ENCODE measurements at places on chromosomes 7 and 10.

- no peaks in the 10 kb centered on the region for H3K27me3 ChIP-seq
- H3K4me1 ChIP-seq = peaks cover 94% of the 10 kb centered on the region
- H3K27ac ChIP-seq = peak overlapping the region; percentile 99
- 0 out of 2 replicates have a peak, but pooled peaks cover 5% of the 10 kb centered on the region for H3K36me3 ChIP-seq
- DNase-seq = no peak
Observed at GRCh38 chr7:36286226-36286625, 103.4 kb upstream of the ANLN start.

DNA sequence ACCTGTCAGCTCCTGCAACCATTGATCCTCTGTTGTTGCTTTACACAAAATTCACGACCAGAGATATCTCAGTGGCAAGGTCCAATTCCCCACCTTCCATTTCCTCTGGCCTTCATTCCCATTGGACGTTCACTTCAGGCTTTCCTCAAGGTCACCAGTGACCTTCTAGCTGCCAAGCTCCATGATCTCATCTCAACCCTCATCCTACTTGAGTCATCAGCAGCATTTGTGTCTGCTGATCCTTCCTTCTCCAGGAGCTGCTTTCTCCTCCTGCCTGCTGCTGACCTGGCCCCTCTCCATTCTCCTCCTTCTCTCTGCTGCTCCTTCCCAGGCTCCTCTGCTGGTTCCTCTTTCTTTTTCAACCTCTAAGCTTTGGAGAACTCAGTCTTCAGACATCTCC lies 66.2 kb upstream of the C10orf90 start:
- no peak overlapping the region for H3K27ac ChIP-seq
- H3K4me3 ChIP-seq = no peak overlapping the region
- H3K4me1 ChIP-seq = no peaks in the 10 kb centered on the region
- no peak for DNase-seq
- no peaks in the 10 kb centered on the region for H3K36me3 ChIP-seq

GRCh38 chr10:11798845-11799735 lies 24.1 kb upstream of the PROSER2 start:
- no peak for DNase-seq
- H3K36me3 ChIP-seq = no peaks in the 10 kb centered on the region
- no peak overlapping the region for H3K4me3 ChIP-seq
- H3K27ac ChIP-seq = no peak overlapping the region
- H3K4me1 ChIP-seq = no peaks in the 10 kb centered on the region

DNA sequence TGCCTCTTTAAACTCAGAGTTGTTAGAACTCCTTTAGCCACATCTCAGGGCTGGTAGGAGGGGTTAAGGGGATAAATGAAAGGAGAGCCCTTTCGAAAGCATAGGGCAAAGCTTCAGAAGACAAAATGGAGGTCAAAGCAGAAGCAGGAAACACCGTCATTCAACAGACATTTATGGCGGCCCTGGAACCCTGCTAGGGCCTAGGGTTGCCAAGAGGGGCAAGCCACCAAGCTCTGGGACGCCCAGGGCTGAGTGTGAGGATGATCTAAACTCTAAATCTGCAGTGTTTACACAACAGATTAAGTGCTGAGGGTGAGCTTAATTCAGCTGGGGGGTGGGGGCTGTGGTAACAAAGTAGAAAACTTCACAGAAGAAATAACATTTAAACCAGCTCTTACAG lies 79.0 kb upstream of the NFE2L3 start:
- H3K36me3 ChIP-seq = no peaks in the 10 kb centered on the region
- no peak overlapping the region for H3K4me3 ChIP-seq
- H3K4me1 ChIP-seq = no peaks in the 10 kb centered on the region

- H3K4me3 ChIP-seq = no peak overlapping the region
- H3K27me3 ChIP-seq = no peaks in the 10 kb centered on the region
- H3K4me1 ChIP-seq = peaks cover 8% of the 10 kb centered on the region
- H3K36me3 ChIP-seq = peaks cover 2% of the 10 kb centered on the region
Observed at GRCh38 chr10:72088889-72089575, 681 bp upstream of the SPOCK2 start.

GRCh38 chr7:112420236-112420861 lies 29.9 kb upstream of the IFRD1 start:
- no peak overlapping the region for H3K27ac ChIP-seq
- H3K4me1 ChIP-seq = peaks cover 15% of the 10 kb centered on the region
- H3K27me3 ChIP-seq = no peaks in the 10 kb centered on the region
- DNase-seq = no peak
- H3K36me3 ChIP-seq = no peaks in the 10 kb centered on the region

DNA sequence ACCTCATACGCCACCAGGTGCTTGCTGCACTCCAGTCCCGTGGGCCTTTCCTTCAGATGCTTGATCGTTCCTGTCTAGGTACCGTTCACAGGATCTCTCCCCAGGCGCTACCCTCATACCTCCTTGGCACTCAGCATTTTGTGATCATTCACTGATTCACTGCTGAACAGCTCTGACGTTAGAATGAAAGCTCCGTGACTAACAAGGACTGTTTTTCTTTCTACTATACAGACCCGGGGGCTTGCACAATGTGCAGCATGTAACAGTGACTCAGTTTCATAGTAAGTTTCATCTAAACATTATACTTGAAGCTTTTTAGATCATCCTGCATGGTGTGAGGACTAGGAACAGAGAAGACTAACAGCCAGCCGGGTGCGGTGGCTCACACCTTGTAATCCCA lies 20.6 kb downstream of the KIN start:
- DNase-seq = no peak
- no peak overlapping the region for H3K27ac ChIP-seq
- H3K27me3 ChIP-seq = no peaks in the 10 kb centered on the region
- H3K4me3 ChIP-seq = no peak overlapping the region
- peaks cover 15% of the 10 kb centered on the region for H3K36me3 ChIP-seq

- no peak overlapping the region for H3K27ac ChIP-seq
- no peaks in the 10 kb centered on the region for H3K36me3 ChIP-seq
- DNase-seq = no peak
- H3K4me3 ChIP-seq = no peak overlapping the region
- no peaks in the 10 kb centered on the region for H3K4me1 ChIP-seq
Observed at GRCh38 chr10:71231206-71231605, 18.8 kb downstream of the UNC5B start.

- H3K36me3 ChIP-seq = no peaks in the 10 kb centered on the region
- no peak overlapping the region for H3K4me3 ChIP-seq
- no peaks in the 10 kb centered on the region for H3K27me3 ChIP-seq
- H3K4me1 ChIP-seq = no peaks in the 10 kb centered on the region
- H3K27ac ChIP-seq = no peak overlapping the region
Observed at GRCh38 chr7:95549818-95550529, 46.3 kb downstream of the PDK4 start.

DNA sequence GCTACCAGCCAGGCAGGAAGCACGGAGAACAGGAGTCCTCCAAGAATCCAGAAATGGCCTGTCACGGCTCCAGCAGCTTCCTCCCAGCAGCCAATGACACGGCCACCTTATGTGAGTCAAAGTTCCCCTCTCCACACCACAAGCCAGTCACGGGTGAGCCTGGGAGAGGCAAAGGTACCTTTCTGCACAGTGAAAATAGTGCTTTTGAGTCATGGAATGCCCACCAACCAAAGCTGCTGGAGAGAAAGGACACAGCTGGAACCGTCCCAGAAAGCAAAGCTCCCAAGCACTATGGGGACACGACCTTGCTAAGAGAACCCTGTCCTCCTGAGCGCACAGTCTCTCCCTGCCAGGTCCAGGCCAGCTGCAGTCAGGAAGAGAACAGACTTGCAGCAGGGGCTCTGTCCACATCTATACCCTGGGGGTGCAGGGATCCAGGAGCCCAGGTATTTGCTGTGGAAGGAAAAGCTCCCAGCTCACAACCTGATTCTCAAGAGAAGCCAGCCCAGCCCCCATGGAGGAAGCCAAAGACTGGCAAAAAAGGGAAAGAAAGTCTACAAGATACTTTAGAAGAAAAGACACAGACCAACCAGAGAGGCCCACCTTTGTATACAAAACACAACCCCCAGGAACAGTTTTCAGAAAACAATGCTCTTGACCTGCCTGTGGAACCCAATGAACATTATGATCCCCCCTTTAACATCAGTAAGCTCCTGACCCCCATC lies 24.4 kb downstream of the C10orf71 start:
- DNase-seq = no peak
- no peaks in the 10 kb centered on the region for H3K27me3 ChIP-seq
- no peaks in the 10 kb centered on the region for H3K36me3 ChIP-seq
- H3K27ac ChIP-seq = no peak overlapping the region

- H3K4me1 ChIP-seq = no peaks in the 10 kb centered on the region
- DNase-seq = peak; percentile 35
- H3K27me3 ChIP-seq = no peaks in the 10 kb centered on the region
- H3K36me3 ChIP-seq = no peaks in the 10 kb centered on the region
Observed at GRCh38 chr10:8053446-8054243, 843 bp upstream of the GATA3 start.

- H3K4me1 ChIP-seq = no peaks in the 10 kb centered on the region
- no peak overlapping the region for H3K4me3 ChIP-seq
- no peaks in the 10 kb centered on the region for H3K27me3 ChIP-seq
Observed at GRCh38 chr10:43120116-43120928, 17.9 kb upstream of the CSGALNACT2 start.

DNA sequence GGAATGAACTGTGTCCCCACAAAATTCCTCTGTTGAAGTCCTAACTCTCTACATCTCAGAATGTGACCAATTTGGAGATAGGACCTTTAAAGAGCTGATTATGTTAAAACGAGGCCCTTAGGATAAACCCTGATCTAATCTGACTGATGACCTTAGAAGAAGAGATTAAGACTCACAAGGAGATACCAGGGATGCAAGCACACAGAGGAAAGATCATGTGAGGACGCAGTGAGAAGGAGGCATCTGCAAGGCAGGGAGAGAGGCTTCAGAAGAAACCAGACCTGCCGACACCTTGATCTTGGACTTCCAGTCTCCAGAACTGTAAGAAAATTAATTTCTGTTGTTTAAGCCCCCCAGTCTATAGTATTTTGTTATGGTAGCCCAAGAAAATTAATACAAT lies 94.9 kb upstream of the ZNF800 start:
- no peaks in the 10 kb centered on the region for H3K36me3 ChIP-seq
- no peak overlapping the region for H3K27ac ChIP-seq
- peaks cover 6% of the 10 kb centered on the region for H3K27me3 ChIP-seq
- DNase-seq = no peak

DNA sequence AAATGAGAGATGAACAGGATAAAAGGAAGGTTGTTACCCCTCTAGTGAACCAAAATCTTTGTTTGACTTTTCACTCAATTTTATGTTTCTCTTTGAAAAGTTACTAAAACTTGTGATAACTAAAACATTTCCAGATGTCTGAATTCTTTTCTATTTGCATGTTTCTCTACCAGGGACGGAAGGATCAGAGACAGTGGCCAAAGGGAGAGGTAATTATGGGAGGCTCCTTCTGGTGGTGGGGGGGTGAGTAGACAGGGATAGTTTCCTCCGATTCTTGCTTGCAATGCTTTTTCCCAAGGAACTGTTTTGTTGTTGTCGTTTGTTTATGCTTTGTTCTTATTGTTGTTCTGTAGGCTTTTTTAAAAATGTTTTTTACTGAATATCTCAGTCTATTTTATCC lies 374.8 kb downstream of the INHBA start:
- no peak overlapping the region for H3K4me3 ChIP-seq
- no peak for DNase-seq
- no peak overlapping the region for H3K27ac ChIP-seq
- no peaks in the 10 kb centered on the region for H3K27me3 ChIP-seq

GRCh38 chr7:82605247-82605864 lies 161.8 kb upstream of the CACNA2D1 start:
- H3K4me1 ChIP-seq = no peaks in the 10 kb centered on the region
- no peak for DNase-seq
- no peak overlapping the region for H3K4me3 ChIP-seq
- no peaks in the 10 kb centered on the region for H3K36me3 ChIP-seq
- no peak overlapping the region for H3K27ac ChIP-seq

DNA sequence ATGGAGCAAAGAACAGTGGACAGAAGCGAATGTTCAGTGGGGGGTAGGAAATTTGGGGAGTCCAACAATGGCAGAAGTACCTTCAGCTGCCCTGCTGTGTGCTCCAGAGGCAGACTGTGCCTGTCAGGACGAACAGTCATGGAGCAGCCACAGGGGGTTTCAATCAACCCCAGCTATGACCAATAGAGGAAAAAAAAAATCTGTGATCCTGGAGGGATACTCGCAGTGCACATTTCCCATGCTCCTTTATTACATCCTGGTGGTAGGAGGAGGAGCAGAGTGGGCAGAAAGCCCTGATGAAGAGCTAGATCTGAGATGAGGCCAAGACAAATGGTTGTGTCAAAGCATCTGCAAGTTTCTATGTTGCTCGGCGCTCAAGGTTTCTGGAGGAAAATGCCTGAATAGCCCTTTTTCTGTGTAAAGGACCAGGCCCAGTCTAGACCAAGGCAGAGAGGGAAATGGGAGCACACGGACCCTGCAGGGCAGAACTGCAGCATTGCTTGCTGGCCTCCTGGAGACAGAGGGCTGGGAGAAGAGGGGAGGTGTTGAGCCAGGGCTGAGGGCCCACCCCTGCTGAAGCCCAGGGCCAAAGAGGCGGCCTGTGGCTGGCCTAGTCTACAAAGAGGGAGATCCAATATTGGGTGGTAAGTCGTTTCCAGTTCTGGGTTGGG lies 201.5 kb downstream of the GRID1 start:
- no peaks in the 10 kb centered on the region for H3K4me1 ChIP-seq
- no peak overlapping the region for H3K4me3 ChIP-seq
- no peak overlapping the region for H3K27ac ChIP-seq
- DNase-seq = no peak
- no peaks in the 10 kb centered on the region for H3K27me3 ChIP-seq
